ENCODE measurements at places on chromosomes 2 and 18. TPM values are rescaled to one million over a fixed set of nuclear protein-coding genes. Genes with fewer than 3 reads are reported as not detected.

DNA sequence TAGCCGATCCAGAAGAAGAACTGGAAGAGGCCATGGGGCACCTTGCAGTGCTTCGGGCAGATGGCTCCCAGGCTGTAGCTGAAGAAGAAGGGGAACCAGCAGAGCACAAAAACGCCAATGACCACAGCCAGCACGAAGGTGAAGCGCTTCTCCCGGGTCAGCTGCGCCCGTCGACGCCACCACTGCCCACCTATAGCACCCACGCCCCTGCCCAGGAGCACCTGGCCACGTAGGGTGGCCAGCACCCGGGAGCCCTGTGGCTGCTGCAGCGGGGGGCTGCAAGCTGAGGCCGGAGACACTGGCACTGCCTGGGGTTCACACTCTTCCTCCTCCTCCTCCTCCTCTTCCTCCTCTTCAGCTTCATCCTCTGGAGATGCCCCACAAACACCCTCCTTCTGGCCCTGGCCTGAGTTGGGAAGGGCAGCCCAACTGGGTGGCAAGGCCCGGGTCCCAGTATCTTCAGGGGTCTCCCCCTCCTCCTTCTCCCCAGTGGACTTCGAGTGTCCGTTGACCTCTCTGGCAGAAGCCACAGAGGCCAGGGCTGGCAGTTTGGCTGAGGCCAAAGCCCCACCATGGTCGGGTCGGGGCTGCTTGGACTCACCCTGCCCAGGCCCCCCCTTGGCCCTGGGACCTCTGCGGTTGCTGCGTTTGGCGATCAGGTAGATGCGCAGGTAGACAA is 1.3 kb downstream of the ADRA2B start:
- no peak for DNase-seq

DNA sequence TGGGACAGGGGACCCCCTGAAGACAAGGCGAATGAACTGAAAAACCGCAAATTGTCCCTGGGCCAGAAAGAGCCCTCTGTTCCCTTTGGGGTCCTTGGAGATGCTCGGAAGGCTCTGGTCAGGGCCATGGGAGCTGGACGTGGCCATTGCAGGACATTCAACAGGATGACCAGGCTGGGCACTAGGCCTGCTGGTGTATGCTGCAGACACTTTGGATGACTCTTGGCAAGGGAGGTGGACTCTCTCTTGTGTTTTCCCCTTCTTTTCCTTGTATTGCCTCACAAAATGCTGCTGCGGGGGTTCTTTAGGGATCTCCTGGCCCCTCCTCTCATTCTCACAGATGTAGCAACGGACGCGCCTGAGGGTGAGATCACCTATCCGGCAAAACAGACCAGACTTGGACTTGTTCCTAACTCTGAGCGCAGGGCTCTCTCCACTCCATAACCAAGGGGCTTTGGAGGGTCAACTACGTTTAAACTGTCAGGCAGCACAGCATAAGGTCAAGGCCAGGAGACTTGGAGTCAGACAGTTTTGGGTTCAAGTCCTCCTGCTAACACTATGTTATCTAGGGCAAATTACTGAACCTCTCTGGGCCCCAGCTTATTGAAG is 41.8 kb upstream of the SH3RF3 start:
- DNase-seq, result peak; percentile 11

- no peak for DNase-seq
Measured at GRCh38 chr2:211114826-211115455, 558.5 kb downstream of the CPS1 start.

DNA sequence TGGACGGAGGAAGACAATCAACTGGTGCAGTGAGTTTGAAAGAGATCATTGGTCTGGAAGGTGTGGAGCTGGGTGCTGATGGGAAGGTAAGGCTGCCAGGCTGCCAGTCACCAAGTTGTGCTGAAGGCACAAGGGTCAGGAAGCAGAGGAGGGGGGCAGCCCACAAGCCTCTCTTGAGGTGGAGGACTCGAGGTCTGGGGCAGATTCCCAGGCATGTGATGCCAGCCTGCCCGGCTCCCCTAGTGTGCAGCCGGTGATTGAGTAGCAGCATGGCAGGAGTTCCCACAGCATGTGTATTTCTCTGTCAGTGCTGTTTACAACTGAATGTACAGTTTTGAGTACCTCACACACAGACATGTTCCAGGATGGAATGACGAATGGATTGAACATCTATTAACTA is 99.3 kb downstream of the CABLES1 start:
- DNase-seq, result no peak

DNA sequence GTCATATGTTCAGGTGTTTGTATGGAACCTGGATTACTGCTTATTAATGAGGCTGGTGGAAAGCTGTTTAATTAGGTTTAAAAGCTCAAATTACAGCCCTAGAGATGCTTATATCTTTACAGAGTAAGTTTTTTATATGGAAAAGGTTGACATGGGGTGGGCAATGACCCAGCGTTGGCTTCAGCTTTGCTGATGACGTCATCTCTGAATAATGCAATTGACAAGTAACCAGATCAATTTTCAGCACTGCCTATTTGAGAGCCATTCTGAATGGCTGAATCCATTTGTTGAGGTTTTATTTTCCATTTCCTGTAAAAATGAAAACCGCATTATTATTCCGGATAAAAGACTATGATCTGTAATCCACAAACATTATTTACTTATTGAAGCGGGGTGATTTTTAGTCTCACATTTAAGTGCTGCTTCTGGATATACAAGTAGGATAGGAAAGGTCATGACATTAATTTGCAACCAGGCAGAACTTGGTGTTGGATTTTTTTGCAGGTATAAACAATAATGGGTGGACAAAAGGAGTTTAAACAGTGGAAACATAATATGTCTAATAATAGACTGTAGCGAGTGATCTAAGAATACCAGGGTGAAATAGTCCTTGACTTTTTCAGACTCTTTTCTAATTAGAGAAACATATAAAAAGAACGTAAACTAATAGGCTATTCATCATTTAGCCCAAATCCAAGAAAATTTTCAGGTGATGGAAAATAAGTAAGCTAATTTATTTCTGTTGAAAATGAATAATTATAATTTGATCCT is 2.7 kb downstream of the PPP1R1C start:
- DNase-seq, result no peak

DNA sequence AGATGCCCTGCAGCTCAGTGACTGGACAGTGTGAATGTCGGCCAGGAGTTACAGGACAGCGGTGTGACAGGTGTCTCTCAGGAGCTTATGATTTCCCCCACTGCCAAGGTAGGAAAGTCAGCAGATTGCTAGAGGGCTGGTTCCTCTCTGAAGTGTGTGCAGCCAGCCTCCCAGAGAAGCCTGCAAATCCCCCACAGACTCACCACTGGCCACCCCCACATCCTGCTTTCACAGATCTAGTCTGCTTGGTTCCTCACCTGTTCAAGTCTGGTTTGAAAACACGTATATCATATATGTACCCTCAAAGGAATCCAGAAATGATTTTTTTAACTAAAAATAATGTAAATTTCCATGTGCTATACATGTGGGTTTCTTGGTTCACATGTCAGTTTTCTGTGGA is 121.1 kb downstream of the LAMA3 start:
- peak; percentile 88 for DNase-seq

DNA sequence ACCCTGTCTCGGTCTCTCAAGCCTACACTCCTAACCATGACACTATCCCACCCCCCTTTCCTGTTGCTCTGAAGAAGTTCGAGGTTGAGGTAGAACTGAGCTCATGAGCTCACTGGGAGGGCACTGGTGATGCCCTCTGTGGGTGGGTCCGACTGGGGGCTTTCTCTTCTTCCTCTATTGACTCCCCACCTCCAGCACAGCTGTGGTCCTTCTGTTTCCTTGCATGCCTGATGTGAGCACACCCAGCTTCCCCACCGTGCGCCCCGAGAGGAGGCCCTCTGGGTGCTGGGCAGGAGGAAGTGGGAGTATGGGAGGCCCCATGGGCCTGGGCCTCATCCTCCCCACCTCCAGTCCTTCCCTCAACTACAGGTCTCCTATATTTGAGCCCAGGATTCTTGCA is 20.9 kb downstream of the SPEG start:
- DNase-seq, result no peak

GRCh38 chr2:1787755-1788477 is 43.6 kb upstream of the PXDN start:
- DNase-seq, result no peak

Gene POTEI
- total RNA-seq, result not detected
